ENCODE measurements at places on chromosomes 13 and 19.
A peak's percentile ranks its signal among the peaks of the same experiment; 100 is the strongest.

DNA sequence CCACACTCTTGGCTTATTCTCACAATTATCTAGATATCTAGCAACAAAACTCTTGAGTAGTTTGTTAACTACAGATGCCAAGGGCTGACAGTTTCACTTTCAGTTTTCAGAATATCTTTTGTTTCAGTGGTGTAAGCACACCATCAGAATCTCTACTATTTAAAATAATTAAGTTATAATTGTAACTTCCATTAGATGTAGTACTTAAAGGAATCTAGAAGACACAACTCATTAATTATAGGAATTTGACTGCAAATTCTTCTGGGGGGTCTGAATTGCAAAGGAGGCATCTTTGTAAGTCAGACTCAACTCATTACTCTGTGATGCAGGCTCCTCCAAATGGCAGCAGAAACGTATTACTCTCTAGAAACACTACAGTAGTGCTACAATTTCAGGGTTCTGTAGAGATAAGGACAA, 44.9 kb upstream of the USPL1 start:
- DNase-seq, result peak; percentile 64

DNA sequence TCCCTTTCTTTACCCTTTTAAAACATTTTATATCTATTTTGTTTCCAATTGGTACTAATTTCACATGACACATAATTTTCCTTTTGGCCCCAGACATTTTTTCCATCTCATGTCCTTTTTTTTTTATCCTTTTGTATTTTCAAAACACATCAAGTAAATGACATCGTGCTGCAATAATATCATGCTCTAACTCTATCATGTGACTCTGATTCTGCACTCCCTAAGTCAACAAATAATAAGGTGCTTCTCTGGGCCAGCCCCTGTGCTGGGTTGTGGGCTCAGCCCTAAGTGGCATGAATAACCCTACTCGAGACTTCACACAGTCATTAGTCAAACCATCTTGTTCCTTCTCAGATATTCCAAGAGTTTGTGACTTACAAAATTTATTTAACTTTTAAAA, 21.7 kb downstream of the NALCN start:
- DNase-seq, result no peak

GRCh38 chr13:98507282-98507797, 69.6 kb downstream of the STK24 start:
- peak; percentile 47 for DNase-seq

DNA sequence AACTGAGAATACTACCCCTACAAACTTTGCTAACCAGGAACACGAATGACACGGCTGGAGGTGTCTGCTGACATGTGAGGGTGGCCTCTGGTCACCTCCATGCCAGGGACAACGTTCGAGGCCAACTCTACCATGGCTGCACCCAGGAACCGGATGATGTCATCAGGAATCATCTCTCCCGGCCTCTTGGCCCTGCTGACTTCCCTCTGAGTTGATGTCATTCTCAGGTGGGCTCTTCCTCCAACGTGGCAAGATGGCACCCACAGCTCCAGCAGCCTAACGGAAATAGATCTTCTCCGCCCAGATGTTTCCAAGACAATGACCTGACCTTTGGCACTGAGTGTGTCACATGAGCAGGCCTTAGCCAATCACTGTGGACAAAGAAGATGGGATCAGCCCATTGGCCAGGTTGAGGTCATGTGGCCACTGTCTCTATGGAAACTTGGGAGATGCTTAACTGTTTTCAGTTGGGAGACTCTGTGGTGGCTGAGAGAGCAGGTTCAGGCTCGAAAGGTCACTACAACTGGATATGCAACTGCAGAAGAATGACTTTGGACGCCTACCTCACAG, 15.0 kb downstream of the MBD3L2B start:
- DNase-seq, result no peak

DNA sequence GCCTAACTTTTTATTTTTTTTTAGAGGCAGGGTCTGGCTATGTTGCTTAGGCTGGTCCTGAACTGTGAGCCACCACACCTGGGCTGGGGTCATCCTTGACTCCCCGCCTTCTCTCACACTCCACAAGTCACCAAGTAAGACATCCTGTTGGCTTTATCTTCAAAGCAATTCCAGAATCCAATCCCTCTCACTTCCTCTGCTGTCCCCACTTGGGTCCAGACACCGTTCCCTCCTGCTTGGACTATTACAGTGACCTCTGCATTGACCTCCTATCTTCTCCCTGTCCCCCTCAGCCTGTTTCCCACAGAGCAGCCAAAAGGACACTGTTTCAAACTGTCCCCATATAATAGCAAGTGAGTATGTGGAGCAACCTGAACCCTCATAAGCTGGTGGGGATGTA, 4.7 kb upstream of the GNG8 start:
- DNase-seq, result no peak

- peak; percentile 10 for DNase-seq
Observed at GRCh38 chr13:46896341-46897137, at the start of gene HTR2A. Gene HTR2A, minus strand, starts transcription at chr13:46897053. Its CDS starts 1,147 bp downstream, at chr13:46895906.

DNA sequence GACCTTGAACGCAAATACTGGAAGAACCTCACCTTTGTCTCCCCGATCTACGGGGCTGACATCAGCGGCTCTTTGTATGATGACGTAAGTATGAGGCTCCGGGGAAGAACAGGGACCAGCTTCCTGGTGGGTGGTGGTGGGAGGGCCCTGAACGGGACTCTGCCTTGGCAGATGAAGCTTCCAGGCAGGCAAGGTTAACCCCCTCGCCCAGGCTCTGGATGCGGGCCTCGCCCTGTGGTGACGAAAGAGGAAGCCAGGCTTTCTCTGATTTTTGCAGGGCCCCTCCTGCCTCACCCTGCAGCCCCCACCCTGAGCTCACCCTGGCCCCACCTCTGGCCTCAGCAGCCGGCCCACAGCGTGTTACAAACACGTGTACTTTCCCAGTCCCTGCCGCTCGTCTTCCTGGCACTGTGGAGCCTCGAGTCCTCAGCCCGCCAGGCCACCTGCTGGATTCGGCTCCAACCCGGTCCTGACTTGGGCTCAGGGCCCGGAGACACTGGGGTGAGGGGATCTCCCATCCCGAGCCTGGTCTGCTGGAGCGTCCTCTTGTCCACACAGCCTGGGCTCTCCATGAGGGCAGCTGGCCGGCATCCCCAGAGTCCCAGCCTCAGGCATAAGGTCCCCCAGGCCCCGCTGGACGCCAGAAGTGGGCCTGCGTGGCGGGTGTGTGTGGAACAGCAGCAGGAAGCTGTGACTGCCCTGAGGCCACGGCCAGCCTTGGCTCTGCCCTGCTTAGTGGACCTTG, 72.4 kb downstream of the KDM4B start:
- DNase-seq, result no peak

DNA sequence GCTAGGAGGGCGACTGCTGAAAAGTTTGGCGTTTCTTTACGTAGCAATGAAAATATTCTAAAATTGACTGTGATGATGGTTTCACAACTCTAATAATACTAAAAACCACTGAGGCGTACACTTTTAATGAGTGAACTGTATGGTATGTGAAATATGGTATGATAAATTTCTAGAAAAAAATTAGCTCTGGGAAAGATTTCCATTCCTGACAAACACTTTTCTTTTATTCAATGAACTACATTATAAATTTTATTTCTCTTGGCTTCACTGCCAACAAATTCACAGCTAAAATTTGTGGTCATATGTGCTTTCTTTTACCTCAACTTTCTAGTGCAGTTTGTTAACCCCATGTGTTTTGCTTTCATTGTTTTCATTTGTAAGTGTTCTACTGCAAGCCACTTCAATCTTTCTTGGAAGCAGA, 11.1 kb downstream of the ZC3H13 start:
- no peak for DNase-seq

- DNase-seq, result no peak
Observed at GRCh38 chr19:19004144-19004543, 29.2 kb downstream of the SUGP2 start.

GRCh38 chr13:35912841-35913240, 218.3 kb downstream of the DCLK1 start:
- DNase-seq, result no peak

GRCh38 chr13:51317262-51317661, 22.2 kb upstream of the SERPINE3 start:
- DNase-seq, result no peak

- DNase-seq, result no peak
Observed at GRCh38 chr19:54307389-54308020, 5.5 kb downstream of the LILRA5 start.

GRCh38 chr13:80973721-80974120, 632.8 kb upstream of the SPRY2 start:
- DNase-seq, result no peak

- DNase-seq, result no peak
Observed at GRCh38 chr13:113452466-113452865, 822 bp downstream of the ADPRHL1 start.

GRCh38 chr19:45322311-45322710, 364 bp downstream of the CKM start:
- no peak for DNase-seq

DNA sequence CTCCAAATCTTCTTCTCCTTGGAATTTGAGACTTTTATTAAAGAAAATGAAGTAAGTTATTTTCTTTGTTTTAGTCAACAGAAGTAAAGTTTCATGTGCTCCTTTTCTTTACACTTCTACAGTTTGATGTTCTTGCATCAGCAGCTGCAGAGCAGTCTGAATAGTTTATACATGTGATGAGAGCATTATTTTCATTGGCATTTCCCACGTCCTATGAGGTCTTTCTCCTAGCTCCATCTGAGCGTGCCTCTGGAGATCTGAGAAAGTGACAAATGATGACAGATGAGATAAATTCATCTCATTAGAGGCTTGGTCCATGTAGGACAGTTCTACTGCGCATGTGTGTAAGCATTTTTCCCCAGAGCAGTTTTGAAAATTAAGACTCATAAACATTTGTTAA, 1290.0 kb downstream of the UQCRFS1 start:
- no peak for DNase-seq

- DNase-seq, result no peak
Observed at GRCh38 chr13:51728972-51729371, 75.0 kb downstream of the DHRS12 start.

- no peak for DNase-seq
Observed at GRCh38 chr13:60019119-60019993, 144.4 kb downstream of the DIAPH3 start.

DNA sequence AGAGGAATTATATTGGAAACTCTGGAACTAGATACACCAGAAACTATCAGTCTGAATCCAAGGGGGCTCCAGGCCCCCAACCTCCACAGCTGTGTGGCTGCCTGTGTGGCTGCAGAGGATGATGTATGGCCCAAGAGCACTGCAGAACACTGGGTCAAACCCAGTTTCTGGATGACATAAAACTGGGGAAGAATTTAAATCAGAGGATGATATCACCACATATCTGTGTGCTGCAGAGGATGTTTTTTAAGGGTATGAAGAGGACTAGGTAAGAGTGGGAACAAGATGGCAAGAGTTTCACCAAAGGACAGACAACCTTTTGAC, 226.4 kb downstream of the SUCLA2 start:
- DNase-seq, result no peak

DNA sequence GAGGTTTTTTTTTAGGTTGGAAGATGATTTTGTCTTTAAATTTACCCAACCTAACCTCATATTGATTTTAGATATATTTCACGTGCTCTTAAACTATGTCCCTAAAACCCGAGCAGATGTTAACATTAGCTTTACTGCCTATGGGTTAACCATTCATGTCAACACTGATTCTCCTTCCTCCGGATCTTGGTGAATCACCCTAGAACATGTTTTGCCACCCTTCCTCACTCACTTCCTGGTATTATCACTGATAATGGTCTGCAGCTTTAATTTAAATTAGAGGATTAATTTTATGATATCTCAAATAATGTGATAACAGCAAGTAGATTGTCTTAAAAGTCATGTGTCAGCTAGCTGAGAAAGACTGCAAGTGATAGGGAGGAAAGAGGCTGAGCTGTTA, 31.9 kb downstream of the HTR2A start:
- DNase-seq, result no peak

DNA sequence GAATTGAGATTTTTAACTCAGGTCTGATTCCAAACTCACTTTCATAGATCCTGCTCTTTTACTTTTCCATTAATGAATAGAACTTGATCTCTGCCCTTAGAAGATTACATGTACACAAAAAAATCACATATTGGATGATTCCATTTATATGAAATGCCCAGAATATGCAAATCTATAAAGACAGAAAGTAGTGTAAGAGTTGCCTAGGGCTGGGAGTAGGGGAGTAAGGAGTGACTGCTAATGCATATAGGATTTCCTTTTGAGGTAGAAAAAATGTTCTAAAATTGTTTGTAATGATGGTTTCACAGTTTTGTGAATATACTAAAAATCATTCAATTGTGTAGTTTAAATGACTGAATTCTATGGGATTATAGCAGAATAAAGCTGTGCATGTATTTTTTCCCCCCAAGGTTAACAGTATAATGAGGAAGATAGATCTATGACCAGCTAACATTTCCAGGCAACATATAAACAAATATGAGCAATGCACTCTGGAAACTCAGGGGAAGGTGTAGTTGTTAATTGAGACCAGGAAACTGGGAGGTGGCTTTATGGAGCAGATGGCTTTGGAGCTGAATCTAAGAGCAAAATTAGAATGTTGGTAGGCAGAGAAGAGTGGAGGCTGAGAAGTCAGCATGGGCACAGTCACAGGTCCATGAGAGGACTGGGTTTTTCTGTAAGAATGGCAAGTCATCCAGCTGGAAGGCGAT, 41.4 kb downstream of the LACC1 start:
- DNase-seq, result no peak

- DNase-seq, result no peak
Observed at GRCh38 chr13:113923376-113924063, 50.4 kb downstream of the C13orf46 start.

DNA sequence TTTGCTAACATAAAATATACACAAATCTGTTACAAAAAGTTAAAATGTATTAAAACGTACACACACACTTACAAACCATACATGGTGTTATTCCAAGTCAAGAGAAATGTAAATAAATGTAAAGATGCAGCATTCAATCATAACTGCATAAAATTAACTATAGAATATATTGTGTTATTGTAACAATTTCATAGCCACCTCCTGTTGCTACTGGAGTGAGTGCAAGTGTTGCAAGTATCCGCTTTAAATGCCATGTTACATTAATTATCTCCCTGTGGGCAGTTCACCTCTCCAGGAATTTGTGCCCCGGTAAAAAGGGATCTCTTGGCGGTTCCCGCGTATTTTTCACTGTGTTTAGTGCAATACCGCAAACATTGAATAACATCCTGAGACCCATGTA, 3.5 kb upstream of the INSR start:
- DNase-seq, result no peak

DNA sequence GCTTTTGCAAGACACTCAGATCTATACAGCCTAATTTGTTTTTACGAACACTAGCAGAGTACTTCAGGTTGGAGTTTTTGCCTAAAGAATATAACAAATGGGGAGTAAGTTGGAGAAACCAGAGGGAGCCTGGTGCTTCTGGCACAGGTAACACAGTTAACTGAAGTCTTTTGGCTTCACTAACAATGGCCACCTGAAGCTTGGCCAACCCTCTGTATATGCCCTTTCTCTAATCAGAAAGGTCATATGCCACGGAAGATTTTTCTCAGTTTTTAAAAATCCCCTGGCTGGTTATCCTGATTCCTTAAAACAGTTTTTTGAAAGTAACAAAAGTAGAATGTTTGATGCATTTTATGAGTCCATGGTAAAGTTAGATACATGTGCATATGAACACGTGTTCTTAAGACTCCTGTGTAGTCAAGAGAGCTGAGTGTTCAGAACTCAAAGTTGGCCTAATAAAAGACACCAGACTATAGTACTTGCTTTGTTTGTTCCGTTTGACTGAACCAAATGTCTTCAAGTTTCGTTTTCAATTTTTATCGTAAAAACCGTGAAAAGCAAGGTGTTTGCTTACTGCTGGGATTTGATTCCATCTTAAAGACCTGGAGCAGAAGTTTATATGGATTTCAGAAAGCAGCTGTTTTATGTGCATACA, 137.5 kb downstream of the KCNRG start:
- DNase-seq, result no peak

- DNase-seq, result no peak
Observed at GRCh38 chr19:1805401-1806183, 6.5 kb downstream of the ATP8B3 start.
